Endothelial cell of umbilical vein (primary cell): ENCODE measurements at places on chromosomes 13 and 19.

DNA sequence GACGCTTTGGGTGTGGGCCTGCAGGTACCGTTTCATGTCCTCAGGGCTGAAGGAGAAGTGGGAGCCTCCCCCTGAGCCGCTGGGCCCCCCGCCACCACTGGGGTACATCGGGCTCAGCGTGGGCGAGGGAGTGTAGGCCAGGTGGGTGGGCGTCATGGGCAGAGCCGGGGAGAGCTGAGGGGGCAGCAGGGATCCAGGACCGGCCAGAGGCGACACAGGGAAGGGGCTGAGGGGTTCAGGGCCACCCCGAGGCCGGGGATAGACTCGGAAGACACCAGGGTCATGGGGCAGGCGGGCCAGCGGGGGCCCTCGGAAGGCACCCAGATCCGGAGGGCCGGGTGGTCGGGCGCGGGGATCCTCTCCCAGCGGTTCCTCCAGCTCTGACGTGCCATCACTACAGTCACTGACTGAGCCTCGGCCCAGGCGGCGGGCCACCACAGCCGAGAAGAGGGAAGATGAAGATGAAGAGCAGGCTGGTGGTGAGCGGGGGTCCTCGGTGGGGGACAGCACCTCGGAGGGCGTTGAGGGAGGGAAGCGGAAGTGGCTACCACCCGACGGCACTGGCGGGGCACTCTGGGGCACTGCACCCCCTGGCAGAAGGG lies 5.7 kb downstream of the ERF start:
- no peak for DNase-seq

GRCh38 chr13:99816321-99816720 lies 155.2 kb downstream of the ZIC5 start:
- no peak for DNase-seq

DNA sequence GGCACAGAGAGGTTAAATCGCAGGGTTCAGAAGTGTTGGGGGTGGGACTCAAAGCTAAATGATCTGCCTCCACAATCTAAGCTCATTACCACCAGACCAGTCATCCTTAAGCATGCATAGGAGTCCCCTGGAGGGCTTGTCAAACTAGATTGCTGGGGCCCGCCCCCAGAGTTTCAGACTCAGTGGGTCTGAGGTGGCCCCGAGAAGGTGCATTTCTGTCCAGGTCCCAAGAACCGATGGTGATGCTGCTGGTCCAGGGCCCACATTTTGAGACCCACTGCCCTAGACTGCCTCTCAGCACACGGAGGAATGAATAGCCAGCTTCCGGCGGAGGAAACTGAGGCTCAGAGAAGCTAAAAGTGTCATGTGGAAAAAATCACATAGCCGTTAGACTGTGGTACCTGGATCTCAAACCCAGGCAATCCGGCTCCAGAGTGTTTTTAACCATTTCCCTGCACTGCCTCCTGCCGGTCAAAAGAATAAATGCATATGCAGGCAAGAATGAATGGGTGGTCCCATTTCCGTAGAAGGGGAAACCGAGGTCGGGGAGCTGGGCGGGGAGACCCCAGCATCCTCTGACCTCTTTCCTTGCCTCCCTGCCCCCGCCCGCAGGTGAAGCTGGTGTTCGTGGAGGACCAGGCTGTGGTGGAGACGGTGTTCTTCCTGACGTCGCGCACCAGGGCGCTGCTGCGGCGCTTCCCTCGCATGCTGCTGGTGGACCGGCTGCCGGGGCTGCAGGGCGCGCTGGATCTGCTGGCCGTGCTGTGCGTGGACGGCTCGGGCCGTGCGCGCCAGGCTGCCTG lies 23.8 kb downstream of the ZSWIM9 start:
- no peak for DNase-seq

GRCh38 chr19:18713550-18714117 lies 30.2 kb downstream of the CRTC1 start:
- DNase-seq: no peak

DNA sequence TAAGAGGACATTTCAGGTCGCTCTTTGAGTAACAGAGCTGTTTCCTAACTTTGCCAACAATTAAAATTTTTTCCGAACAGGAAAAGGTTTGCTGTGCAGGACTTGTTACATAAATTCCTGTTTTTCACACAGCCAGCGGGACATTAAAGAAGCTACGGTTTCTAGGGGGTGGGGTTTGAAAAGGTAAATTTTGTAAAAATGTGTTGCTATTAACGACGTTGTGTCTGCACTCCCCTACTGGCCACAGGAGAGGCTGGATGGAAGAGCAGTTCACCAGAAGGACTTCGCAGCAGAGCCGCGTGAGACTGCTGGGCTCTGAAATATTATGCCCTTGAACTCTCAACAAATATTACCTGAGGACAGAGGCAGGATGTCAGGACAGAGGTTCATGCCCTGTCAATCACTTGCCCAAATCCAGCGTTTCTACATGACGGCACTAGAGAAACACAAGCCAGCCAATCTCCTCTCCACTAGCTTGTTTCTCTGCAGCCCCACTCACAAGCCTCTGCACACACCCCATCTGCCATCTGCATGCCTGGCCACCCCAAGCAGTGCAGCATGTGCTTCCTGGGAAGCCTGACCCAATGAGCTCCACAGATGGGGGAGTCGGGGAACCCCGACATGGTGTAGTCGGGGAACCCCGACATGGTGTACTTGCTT lies 102.0 kb downstream of the FOXO1 start:
- peak; percentile 91 for DNase-seq

GRCh38 chr19:45420871-45421270 lies 2.8 kb downstream of the ERCC1 start:
- DNase-seq: no peak

- no peak for DNase-seq
Observed at GRCh38 chr13:103859952-103860351, 793.7 kb upstream of the SLC10A2 start.
